Hematopoietic multipotent progenitor cell treated with erythropoietin and hydrocortisone succinate and interleukin-3 and kit ligand, for 8 days (in vitro differentiated cells): ENCODE measurements at places on chromosomes 5 and 9.

- DNase-seq = no peak
These were observed 45.8 kb downstream of the SRFBP1 start for GRCh38 chr5:122007546-122007945.

DNA sequence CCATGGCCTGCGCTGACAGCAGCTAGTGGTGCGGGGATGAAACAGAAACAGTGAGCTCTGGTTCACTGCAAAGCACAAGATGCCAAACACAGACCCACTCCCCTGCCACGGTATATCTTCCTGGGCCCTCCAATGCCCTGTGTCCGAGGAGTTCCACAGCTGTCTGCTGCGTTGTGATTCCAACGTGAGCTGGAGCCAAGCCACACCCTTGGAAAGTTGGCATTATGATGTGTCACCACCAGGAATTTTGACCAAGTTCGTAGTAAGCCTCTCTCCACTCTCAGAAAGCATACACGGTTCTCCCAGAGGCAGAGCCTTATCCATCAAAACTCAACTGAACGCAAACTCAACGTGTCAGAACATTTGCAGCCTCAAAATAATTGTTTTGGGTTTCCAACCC lies 55.6 kb downstream of the MACROH2A1 start:
- DNase-seq = no peak

DNA sequence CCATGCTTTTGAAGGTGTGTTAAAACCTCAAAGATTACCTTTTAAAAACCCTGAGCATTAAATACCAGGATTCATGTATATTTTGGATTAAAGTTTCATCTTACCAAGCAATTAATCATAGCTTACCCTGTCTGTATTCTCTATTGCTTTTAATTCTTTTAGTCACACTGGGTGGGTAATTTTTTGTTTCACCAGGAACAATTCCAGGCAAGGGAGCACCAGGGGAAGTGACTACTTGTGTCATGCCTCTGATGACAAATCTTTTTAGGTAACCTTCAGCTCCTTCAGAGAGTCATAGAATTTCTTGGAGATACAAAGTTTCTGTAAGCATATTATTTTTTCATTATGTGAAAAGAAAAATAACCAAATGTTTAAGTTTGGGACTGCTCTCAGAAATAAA lies 33.4 kb upstream of the ANXA1 start:
- DNase-seq = no peak

DNA sequence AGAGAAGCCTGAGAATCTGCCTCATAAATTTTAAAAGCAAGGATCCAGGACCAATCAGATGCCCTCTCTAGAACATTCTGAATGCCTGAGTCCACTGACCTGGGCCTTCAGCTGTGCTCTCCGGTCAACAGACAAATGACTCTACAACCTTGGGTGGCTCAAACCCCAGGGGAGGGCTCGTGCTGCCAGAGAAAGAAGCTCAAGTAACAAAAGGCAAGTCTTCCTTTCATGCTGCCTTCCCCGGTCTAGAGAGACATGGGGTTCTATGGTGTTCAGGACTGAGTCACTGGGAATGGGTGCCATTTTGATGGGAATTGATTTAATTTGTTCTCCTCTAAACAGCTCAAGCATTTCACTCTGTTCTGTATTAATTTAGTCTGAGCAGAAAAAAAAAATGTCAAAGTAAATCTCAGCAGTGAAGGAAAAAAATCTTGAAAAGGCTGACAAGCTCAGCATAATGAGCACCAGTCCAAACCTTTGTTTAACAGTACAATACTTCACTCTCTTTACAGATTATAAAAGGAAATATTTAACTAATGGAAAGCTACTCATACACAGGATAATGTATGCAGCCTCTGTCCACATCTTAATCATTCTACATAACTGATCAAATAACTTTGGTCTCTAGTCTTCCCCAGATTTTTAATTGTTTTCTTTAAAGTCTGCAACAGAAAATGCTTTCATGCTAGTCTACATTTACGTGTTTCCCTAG lies 191.0 kb downstream of the GLIS3 start:
- no peak for DNase-seq

DNA sequence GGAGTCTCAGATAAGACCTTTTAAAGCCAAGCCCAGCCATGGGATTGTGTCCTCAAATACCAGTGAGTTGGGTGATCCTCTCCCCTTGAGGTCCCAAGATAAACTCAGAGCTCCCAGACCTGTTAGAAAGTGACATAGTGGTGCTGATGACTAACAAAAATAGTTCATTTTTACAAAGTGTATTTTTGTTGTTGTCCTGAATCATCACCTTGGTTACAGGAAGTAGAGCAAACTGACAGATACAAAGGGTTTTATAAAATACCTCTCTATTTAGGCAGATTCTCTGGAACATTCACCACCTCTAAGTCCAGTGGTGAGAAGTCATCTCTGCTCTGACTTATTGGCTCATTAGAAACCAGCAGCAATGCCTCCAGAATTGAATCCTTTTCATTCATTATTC lies 259.3 kb downstream of the CEMIP2 start:
- DNase-seq = no peak

DNA sequence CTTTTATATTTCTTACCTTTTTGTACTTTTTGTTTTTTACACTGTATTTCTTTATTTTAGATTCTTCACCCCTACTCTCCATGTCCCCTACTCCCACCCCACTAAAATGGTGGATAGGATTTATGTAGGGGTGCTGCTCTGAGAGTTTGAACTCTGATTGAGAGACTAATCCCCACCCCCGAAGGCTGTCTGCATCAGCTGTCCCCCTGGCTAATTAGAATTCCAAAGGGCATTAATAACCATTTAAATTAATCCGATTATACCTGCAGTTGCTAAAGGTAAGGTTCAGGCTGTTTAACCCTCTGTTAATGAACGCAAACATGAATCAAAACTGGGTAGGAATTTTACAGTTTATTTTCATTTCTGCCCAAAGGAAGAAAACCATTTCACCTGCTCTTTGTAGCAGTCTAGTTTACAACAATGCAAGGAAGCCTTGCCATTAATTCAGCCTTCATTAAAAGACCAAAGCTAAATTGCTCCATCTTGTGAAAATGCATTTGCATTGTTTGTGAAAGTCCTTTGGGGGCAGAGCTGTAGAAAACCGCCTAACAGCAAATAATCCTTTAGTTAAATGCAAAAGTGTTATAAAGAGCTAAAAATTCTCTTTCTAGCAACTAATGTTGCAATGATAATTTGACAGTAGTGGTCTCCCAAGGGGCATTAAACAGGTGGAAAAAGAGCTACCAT lies 71.2 kb downstream of the ZCCHC7 start:
- DNase-seq = no peak

GRCh38 chr5:45274241-45274640 lies 421.9 kb downstream of the HCN1 start:
- no peak for DNase-seq

DNA sequence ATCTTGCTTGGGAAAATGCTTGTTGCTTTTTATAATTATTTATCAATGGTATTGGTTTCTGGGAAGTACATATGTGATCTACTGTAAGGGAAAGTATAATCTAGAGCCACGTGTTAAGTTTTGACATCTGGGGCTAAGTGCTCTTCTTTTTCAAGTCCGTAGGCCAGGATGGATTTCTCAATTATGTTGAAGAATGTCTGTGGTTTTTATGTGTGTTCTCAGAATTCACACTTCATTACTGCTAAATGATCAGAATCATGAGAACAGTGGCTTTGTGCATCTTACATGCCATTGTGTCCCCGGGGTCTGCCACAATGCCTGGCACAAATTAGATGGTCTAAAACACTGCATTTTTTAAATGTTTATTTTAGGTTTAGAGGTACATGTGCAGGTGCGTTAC lies 14.5 kb upstream of the AUH start:
- peak; percentile 27 for DNase-seq

DNA sequence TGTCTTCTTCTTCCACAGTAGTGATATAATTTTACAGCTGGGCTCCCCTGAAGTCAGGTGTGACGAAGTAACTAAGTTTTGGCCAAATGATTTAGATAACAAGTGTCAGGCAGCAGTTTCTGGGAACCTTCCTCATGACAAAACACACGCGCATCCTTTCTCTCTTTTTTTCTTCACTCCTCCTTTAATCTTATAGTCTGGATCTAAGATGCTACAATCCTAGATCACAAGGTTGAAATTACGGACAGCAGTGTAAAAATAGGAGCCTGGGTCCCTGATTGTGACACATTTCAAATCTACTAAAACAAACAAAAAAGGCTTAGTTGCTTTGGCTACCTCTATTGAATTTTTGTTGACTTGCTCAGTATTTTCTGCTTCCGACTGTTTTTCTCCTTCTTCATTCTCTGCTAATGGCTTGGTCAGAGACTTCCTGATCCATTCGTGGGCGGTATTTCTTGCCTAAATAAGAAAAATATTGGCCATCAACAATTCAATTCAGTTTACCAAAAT lies 36.1 kb downstream of the FAM114A2 start:
- DNase-seq = no peak

- no peak for DNase-seq
These were observed 200.9 kb upstream of the MSX2 start for GRCh38 chr5:174523311-174524071.

DNA sequence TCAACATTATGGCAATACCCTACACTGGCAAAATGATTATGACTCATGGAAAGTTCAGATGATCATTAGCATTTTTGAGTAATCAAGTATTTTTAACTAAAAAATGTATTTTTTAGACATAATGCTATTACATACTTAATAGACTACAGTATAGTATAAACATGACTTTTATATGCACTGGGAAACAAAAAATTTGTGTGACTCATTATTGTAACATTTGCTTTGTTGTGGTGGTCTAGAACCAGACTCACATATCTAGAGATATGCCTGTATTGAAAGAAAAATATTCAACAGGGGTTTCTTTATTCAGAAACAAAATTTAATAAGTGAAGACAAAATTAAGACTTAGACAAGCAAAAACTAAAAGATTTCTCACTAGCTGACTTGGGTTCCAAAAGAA lies 385.3 kb upstream of the RIOK2 start:
- DNase-seq = no peak

- DNase-seq = peak; percentile 97
These were observed 34.1 kb upstream of the PLIN2 start for GRCh38 chr9:19161257-19162025.
